IMR-90 (cell line): ENCODE measurements at places on chromosomes 1 and 21. TPM values are rescaled to one million over a fixed set of nuclear protein-coding genes. Genes with fewer than 3 reads are reported as not detected.

- no peaks in the 10 kb centered on the region for H3K36me3 ChIP-seq
- no peaks in the 10 kb centered on the region for H3K4me1 ChIP-seq
- H3K27me3 ChIP-seq = peaks cover 17% of the 10 kb centered on the region; the same call in 1 of the 2 replicates
- H3K4me3 ChIP-seq = no peak overlapping the region
Observed at GRCh38 chr1:156177919-156178654, 15.8 kb upstream of the SLC25A44 start.

- no peaks in the 10 kb centered on the region for H3K4me1 ChIP-seq
- H3K36me3 ChIP-seq = no peaks in the 10 kb centered on the region
- H3K4me3 ChIP-seq = no peak overlapping the region
- H3K27me3 ChIP-seq = no peaks in the 10 kb centered on the region
Observed at GRCh38 chr1:169305948-169306347, 61.6 kb downstream of the NME7 start.

DNA sequence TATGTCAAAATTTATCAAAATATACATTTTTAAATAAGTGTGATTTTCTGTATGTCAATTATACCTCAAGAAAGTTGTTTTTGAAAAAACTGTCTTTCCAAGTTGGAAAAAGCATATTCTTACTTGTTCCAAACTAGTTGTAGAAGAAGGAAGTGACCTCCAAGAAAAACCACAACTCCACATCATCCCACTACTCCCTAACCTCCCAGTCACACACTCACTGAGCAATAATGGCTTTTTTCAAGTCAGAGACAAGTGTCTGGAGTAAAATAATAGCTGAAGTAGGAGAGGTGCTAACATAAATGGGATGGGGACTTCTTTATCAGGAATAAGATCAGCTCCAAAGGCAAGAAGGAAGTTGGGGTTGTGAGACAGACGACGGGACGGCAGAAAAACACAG lies 13.4 kb downstream of the EPRS1 start:
- H3K4me3 ChIP-seq = no peak overlapping the region
- H3K27ac ChIP-seq = no peak overlapping the region
- DNase-seq = no peak
- H3K36me3 ChIP-seq = peaks cover 21% of the 10 kb centered on the region
- H3K4me1 ChIP-seq = no peaks in the 10 kb centered on the region
- H3K27me3 ChIP-seq = no peaks in the 10 kb centered on the region

GRCh38 chr1:201640624-201641023 lies 101.7 kb downstream of the NAV1 start:
- H3K4me1 ChIP-seq = peaks cover 43% of the 10 kb centered on the region
- H3K27ac ChIP-seq = peak overlapping the region; percentile 66
- no peak overlapping the region for H3K4me3 ChIP-seq
- peak; percentile 95 for DNase-seq

- no peak for DNase-seq
- no peak overlapping the region for H3K27ac ChIP-seq
- no peaks in the 10 kb centered on the region for H3K27me3 ChIP-seq
- no peak overlapping the region for H3K4me3 ChIP-seq
- H3K4me1 ChIP-seq = peaks cover 4% of the 10 kb centered on the region; the same call in 1 of the 2 replicates
Observed at GRCh38 chr1:51549016-51549619, 30.1 kb upstream of the EPS15 start.

GRCh38 chr1:193060938-193061337 lies 1.5 kb downstream of the RO60 start:
- peak; percentile 22 for DNase-seq
- H3K27ac ChIP-seq = peak overlapping the region; percentile 39; the same call in 1 of the 2 replicates
- H3K4me3 ChIP-seq = peak overlapping the region; percentile 82
- no peaks in the 10 kb centered on the region for H3K36me3 ChIP-seq
- no peaks in the 10 kb centered on the region for H3K27me3 ChIP-seq

- no peaks in the 10 kb centered on the region for H3K27me3 ChIP-seq
- H3K36me3 ChIP-seq = no peaks in the 10 kb centered on the region
- DNase-seq = no peak
- H3K27ac ChIP-seq = no peak overlapping the region
Observed at GRCh38 chr1:59833991-59834390, 19.2 kb downstream of the HOOK1 start.

GRCh38 chr21:31781737-31782136 lies 49.8 kb upstream of the SCAF4 start:
- no peak overlapping the region for H3K27ac ChIP-seq
- H3K27me3 ChIP-seq = peaks cover 3% of the 10 kb centered on the region
- H3K4me3 ChIP-seq = no peak overlapping the region
- no peaks in the 10 kb centered on the region for H3K4me1 ChIP-seq

DNA sequence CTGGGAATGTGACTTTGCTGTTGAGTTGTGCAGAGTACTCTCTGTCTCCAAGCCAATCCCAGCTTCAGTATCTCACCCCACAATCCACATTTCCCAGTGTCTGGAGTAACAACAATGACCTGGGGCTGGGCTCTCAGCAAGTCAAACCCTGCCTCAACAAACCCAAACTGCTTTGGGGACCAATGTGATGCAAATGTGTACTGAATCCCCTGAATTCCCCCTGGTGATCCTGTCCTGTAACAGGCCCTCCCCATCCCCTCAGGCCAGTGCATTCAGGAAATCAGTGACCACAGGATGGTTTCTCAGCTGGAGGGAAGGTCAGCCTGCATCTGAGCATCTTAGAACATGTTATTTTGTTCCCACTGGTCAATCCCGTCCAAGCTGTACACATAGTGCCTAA lies 36.7 kb upstream of the HAO2 start:
- H3K4me1 ChIP-seq = no peaks in the 10 kb centered on the region
- H3K4me3 ChIP-seq = no peak overlapping the region
- H3K27me3 ChIP-seq = peaks cover 9% of the 10 kb centered on the region

GRCh38 chr1:12336413-12336812 lies 106.6 kb downstream of the VPS13D start:
- H3K27ac ChIP-seq = no peak overlapping the region
- H3K4me3 ChIP-seq = no peak overlapping the region
- no peaks in the 10 kb centered on the region for H3K4me1 ChIP-seq
- H3K27me3 ChIP-seq = no peaks in the 10 kb centered on the region
- peak; percentile 7 for DNase-seq
- peaks cover 19% of the 10 kb centered on the region for H3K36me3 ChIP-seq

DNA sequence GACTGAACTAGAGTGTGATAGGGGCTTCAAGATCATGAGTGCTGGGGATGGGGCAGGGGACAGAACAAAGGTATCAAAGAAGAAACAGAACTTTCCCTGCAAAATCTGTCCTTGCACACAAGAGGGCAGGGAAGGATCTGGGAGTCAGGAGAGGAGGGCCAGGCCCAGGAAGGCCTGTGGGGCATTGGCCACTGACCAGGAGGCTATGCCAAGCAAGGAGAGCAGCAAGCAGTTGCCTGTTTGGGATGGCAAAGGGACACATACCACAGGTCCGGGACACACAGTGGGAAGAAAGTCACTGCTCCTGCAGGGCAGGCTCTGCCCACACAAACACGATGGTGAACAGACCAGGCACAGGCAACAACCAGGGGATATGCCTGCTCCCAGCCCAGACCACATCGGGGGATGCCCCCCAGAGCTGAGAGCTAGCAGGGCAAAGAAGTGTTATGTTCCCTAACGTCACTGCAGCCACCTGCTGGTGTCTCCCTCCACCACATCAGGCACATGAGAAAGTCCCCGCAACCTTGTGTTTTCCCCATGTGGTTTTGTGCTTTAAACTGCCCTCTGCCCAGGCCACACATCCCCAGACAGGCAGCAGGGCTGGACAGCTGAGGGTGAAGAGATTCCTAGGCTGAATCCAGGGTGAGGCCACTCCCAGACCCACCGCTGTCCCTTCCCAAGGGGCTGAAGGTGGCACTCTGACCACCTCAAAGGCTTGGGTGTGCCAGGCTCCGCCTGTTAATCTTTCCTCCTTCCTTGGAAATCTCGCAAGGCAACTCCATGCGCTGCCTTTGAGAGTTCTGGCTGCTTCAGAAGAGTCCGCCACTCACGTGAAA lies 53.6 kb downstream of the KIF21B start:
- no peaks in the 10 kb centered on the region for H3K4me1 ChIP-seq
- H3K27ac ChIP-seq = no peak overlapping the region
- no peak for DNase-seq

DNA sequence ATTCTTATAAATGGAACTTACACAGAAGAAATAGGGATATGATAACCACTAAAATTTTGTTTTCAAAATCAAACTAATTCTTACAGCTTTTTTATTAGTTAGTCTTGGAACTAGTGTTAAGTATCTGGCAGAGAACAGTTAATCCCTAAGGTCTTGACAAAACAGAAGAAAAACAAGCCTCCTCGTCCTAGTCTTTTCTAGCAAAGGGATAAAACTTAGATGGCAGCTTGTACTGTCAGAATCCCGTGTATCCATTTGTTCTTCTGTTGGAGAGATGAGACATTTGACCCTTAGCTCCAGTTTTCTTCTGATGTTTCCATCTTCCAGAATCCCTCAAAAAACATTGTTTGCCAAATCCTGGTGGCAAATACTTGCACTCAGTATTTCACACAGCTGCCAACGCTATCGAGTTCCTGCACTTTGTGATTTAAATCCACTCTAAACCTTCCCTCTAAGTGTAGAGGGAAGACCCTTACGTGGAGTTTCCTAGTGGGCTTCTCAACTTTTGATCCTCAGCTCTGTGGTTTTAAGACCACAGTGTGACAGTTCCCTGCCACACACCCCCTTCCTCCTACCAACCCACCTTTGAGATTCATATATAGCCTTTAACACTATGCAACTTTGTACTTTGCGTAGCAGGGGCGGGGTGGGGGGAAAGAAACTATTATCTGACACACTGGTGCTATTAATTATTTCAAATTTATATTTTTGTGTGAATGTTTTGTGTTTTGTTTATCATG lies 42.3 kb upstream of the LAMC2 start:
- peaks cover 5% of the 10 kb centered on the region for H3K4me1 ChIP-seq
- H3K4me3 ChIP-seq = no peak overlapping the region

DNA sequence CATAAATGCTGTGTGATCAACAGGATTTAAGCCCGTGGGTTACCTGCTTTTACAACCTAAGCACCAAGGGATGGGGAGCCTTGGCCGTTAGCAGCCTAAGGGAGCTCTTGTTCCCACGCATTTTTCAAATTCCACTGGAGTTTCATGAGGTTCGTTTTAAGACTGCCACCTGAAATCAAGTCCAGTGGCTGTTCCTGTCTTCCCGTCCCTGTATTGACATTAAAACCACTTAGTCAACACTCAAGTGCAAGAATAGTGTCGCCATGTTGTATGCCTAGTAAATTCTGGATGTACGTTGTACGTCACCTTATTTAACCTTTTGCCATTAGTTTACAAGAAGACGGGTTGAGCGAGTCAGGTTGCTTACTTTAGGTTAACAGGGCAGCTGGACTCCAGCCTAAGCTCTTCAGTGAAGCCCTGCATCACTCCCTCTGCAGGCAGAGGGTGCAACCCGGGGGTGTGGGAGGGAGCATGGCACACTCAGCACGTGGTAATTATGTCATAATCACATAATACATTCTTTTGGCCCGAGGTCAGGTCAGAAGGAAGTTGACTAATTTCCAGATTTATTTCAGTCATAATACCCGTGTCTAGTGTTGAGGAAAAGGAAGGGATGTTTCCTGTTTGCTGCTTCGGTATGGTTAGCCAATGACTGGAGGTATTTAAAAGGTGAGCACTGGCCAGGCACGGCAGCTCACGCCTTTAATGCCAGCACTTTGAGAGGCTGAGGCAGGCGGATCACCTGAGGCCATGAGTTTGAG lies 42.5 kb downstream of the CNST start:
- H3K27ac ChIP-seq = peak overlapping the region; percentile 62
- H3K4me1 ChIP-seq = peaks cover 8% of the 10 kb centered on the region
- no peak overlapping the region for H3K4me3 ChIP-seq
- peak; percentile 97 for DNase-seq

- DNase-seq = no peak
- no peaks in the 10 kb centered on the region; the same call in 1 of the 2 replicates for H3K27me3 ChIP-seq
- H3K36me3 ChIP-seq = no peaks in the 10 kb centered on the region
- no peak overlapping the region for H3K4me3 ChIP-seq
- no peak overlapping the region for H3K27ac ChIP-seq
Observed at GRCh38 chr1:14625572-14625971, 27.1 kb downstream of the KAZN start.

- no peak for DNase-seq
- H3K4me1 ChIP-seq = peaks cover 14% of the 10 kb centered on the region
- peaks cover 27% of the 10 kb centered on the region for H3K36me3 ChIP-seq
- H3K27me3 ChIP-seq = no peaks in the 10 kb centered on the region
- H3K27ac ChIP-seq = no peak overlapping the region
Observed at GRCh38 chr21:41897047-41897669, 18.0 kb upstream of the PRDM15 start.

DNA sequence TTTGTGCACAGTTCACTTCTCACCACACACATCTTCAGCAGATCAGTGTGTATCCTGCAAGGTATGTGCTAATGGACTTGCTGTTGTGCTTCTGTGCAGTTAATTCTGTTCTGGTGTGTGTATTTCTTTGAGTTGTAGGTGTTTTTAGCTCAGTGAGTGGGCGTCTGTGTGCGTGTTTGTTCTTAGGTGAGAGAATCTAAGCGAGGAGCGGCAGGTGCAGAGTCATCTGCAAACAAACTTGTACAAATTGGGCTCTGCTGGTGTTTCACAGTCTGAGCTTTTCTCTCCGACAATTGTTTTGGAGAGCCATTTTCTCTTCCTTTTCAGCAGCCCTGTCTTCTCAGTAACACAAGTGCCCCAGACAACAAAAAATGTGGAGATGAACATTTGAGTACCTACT lies 43.6 kb downstream of the ACP6 start:
- no peak overlapping the region for H3K27ac ChIP-seq
- DNase-seq = no peak
- no peak overlapping the region for H3K4me3 ChIP-seq
- peaks cover 15% of the 10 kb centered on the region for H3K36me3 ChIP-seq
- H3K27me3 ChIP-seq = no peaks in the 10 kb centered on the region
- no peaks in the 10 kb centered on the region; the same call in 1 of the 2 replicates for H3K4me1 ChIP-seq

- no peaks in the 10 kb centered on the region for H3K36me3 ChIP-seq
- no peak overlapping the region for H3K27ac ChIP-seq
- no peaks in the 10 kb centered on the region for H3K27me3 ChIP-seq
- H3K4me1 ChIP-seq = no peaks in the 10 kb centered on the region
Observed at GRCh38 chr1:169047074-169047473, 59.4 kb upstream of the ATP1B1 start.

DNA sequence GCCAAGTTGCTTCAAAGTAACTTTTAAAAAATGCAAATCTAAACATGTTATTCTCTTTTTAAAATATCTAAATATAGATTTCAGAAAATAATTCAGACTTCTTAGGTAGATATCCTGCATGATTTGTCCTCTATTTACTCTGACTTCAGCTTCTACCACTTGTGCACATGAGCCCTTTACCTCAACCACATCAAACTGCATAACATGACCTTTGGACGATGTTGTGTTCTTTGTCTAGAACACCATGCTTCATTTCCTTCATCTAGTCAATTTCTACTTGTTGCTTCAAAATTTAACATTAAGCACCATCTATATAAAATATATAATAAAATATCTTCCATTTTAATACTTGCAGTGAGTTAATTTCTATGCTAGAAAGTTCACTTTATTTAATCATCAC lies 96.9 kb downstream of the PLPP3 start:
- DNase-seq = no peak
- H3K27me3 ChIP-seq = no peaks in the 10 kb centered on the region
- H3K4me3 ChIP-seq = no peak overlapping the region
- no peak overlapping the region for H3K27ac ChIP-seq
- no peaks in the 10 kb centered on the region for H3K36me3 ChIP-seq
- H3K4me1 ChIP-seq = no peaks in the 10 kb centered on the region; the same call in 1 of the 2 replicates

GRCh38 chr1:60571811-60572210 lies 498.2 kb upstream of the C1orf87 start:
- H3K27ac ChIP-seq = no peak overlapping the region
- H3K36me3 ChIP-seq = no peaks in the 10 kb centered on the region
- DNase-seq = no peak
- H3K4me1 ChIP-seq = no peaks in the 10 kb centered on the region

Gene OR2T5
- total RNA-seq = not detected in 2 replicates

Gene KDF1
- not detected in 2 replicates for total RNA-seq

Gene IQGAP3
- total RNA-seq = 13.6 TPM in 2 replicates

Gene FOXO6
- total RNA-seq = not detected in 2 replicates

Gene NDC1
- 33.9 and 45.3 TPM in 2 replicates for total RNA-seq
